ENCODE measurements at places on chromosomes 11 and 22.

DNA sequence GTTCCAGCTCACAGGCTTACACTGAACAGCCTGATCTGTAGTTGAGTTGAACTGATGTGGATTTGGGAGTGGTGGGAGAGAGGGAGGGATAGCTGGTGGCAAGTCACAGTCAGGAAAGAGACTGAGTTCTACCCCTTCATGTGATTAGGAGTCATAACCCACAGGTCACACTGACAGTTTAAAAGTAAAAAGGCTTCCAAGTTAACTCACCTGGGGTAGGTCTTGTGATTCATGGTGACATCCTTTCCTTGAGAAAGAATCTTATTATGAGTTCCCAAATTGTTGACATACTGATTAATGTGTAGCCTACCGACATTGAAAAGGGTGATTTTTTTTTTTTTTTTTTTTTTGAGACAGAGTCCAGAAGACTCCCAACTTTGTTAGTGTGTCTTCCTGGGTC, 5.4 kb downstream of the IZUMO1R start:
- DNase-seq: no peak

DNA sequence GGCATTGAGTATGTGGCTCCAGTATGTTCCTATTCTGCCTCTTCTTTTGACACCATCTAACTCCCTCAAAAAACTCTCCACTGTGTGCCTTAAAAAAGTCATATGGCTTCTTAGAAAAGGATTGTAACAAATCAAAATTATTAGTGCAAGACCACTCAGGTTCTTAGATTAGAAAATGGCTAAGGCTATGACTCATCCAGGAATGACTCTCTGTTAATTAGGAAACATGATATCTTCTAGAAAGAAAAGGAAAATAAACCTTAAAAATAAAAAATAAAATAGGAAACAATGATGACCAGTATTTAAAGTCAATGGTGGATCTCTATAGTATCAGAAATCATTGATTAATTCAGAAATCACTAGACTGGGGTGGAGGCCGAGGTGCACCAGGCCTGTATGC, 21.7 kb downstream of the SLC25A17 start:
- no peak for DNase-seq

DNA sequence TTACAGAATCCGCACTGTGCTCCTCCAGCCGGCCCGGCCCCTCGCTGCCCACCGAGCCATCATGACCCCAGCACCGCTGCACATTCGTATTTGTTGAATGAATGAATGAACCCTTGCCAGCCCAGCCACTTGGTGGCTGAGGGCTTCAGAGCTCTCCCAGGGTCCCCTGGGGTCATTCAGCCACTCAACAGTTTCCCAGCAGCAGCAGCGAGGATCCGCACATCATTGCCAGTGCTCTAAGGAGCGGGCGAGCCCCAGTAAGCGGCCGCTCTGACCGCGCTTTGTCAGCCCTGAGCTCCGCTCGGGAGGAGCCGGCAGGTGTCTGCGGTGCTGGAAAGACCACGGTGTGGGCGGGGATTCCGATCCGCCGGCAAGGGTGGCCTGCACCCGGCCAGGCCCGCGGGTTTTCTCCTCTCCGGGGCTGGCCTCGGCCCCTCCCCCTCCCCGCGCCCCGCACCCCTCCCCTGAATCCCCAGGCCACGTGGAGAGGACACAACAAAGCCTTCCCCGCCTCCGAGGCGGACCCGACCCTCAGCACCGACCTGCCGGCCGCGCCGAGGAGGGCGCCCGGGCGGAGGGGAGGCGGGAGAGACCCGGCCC, 563 bp downstream of the BID start:
- DNase-seq: no peak

DNA sequence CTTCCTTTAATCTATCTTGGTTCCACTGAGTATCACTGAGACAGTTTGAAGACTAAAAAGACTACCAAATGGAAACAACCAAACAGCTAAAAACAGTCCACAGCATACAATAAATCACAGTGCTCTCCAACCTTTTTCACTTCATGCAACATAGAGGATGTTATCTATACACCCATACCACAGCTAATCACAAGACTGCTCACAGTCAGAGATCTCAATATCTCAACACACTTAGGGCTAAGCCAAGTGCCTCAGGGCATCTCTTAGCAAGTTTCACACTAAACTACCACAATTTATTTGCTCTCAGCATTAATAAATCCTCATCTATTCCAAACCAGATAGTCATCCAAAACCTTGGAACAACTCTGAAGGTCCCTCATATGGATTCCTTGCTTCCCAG, 129.4 kb downstream of the SBF2 start:
- no peak for DNase-seq

- DNase-seq: no peak
These were observed 144.7 kb downstream of the ENTHD1 start for GRCh38 chr22:39748877-39749276.

GRCh38 chr11:40787224-40787623, 672.2 kb downstream of the LRRC4C start:
- DNase-seq: no peak

DNA sequence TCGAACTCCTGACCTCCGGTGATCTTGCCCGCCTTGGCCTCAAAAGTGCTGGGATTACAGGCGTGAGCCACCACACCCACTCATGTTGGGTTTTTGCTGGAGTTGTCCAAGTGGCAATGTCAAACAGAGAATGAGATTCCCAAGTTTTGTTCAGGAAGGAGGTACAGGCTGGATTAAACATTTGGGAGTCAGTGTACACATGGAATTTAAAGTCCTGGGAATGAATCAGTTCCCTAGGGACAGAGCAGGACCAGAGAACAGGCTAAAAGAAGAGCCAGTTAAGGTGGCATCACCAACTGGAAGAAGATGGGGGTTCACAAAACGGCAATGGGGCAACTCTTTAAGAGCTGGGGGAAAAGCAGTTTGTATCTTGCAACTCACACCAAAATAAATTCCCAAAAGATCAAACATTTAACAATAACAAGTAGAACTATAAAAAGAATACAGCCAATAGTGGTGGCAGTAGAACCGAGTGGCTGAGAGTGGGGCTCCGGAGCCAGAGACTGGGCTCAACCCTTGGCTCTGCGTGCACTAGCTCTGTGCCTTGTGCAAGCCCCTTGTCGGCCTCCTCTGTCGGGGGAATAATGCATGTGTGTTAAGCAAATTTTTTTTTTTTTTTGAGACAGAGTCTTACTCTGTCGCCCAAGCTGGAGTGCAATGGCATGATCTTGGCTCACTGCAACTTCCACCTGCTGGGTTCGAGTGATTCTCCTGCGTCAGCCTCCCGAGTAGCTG, 33.8 kb upstream of the CTSD start:
- DNase-seq: no peak

GRCh38 chr22:31945443-31945855, 1.1 kb downstream of the YWHAH start:
- DNase-seq: no peak

GRCh38 chr11:74602637-74603556, 10.5 kb downstream of the POLD3 start:
- DNase-seq: no peak

DNA sequence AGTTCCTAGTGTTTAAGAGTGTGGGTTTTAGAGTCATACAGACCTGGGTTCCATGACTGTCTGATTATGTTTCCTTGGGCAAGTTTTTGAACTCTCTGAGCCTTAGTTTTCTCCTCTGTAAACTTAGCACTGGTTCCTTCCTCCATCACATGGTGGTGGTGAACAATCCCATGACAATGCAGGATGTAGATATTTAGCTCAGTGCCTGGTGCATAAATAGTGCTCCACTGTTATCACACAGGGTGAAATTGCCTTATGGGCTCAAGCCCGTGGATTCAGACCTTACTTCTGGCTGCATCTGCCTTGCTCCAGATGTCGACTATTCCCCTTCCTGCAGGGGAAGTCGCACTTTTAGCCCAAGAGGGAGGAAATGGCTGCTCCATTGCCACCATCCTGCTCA, 62.7 kb downstream of the LDLRAD3 start:
- no peak for DNase-seq

- DNase-seq: no peak
These were observed 87.0 kb upstream of the AMOTL1 start for GRCh38 chr11:94681140-94681539.

DNA sequence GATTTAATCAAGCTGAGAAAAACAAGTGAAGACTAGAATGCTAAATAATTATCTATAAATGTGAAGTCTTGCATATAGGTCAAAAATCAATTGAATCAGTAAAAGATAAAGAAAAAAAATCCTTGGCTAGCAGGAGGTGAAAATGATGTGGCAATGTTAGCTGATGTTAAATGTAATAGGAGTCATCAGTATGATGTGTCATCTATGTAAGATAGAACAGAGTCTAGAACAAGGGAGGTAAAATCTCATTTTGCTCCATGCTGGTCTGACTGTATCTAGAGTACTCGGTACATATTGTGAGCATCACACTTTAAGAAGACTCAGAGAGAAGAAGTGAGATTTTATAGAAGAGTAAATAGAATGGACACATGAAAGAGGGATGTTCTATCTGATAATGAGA, 721.2 kb downstream of the ETS1 start:
- no peak for DNase-seq

DNA sequence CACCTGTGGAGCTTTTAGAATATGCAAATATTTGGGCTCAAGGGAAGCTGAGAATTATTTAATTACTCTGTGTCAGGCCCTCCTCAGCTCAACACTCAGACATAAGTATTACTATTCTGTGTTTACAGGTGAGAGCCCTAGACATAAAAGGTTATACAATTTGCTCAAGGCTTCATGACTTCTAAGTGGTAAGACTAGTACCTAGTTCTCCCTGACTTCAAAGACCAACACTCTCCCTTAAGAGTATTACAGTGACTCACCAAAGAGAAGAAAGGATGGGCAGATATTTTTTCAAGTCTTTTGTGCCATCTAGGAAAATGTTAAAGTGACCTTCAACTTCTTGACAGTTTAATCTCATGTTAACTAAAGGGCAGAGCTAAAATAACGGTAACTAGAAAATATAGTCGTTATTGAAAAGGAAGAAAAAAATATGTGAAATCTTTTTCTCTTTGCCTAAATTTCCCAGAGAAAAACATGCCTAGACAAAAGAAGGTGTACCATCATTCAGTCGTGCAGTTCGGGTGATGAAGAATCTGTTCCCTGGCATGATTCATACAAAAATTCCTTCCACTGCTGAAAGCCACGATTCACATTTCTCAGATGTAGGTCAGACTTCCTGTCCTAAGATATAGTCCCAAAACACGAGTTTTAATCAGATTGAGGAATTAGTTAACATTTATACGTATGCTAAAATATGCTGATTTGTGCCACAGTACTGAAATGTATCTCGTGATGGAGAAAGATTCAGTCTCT, 849.1 kb upstream of the API5 start:
- no peak for DNase-seq

DNA sequence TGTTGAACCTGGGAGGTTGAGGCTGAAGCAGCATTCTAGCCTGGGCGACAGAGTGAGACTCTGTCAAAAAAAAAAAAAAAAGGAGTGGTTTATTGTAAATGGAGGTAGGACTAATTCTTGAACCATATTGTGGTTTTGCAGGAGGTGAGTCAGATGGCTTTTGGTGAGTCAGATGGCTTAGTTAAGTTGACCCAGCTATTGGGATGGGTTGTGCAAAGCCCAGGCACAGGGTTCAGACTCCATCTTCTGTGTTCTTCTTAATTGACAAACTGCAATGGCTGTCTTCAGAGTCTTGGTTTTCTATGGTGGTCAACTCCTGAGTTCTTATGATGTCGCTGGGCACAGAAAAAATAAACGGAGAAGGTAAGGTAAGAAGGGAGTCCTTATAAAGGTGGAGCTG, 182.7 kb downstream of the ADAMTS15 start:
- DNase-seq: no peak

DNA sequence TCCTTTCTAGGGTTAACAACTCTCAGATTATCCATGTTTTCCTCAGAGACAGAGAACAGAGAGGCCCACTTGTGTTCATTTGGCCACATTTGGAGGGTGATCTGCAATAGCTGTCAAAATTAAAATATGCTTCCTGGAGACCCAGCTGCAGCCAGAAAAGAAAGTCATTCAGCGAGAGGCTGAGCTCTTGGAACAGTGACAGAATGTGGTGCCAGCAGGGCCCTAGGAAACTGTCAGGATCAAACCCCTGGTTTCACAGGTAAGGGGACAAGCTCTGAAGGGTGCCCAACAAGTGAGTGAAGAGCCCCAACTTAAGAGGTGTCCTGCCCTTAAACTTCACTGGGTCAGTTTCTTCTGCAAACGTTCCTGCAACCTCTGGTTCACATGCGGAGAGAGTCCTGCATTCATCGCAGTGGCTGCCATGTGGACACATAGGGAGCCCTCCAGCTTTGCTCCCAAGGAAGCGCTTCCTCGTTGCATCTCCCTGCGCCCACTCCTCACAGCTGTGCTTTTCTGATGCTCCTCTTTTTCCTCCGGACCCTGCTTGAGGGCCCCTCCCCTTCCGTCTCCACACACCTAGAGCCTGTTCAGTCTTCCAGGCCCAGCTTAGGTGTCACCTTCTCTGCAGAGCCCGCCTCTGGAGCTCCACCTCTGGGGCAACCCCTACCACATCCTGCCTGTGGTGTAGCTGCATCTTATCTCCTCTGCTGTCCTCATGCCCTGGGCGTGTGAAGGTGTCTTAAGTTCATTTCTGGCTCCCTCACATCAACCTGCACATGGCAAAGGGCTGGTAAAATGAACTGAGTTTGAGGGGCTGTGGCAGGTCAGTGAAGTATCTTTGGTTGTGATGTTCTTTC, 3.9 kb downstream of the UCP3 start:
- no peak for DNase-seq

GRCh38 chr11:112306230-112306629, 45.6 kb upstream of the PLET1 start:
- no peak for DNase-seq

DNA sequence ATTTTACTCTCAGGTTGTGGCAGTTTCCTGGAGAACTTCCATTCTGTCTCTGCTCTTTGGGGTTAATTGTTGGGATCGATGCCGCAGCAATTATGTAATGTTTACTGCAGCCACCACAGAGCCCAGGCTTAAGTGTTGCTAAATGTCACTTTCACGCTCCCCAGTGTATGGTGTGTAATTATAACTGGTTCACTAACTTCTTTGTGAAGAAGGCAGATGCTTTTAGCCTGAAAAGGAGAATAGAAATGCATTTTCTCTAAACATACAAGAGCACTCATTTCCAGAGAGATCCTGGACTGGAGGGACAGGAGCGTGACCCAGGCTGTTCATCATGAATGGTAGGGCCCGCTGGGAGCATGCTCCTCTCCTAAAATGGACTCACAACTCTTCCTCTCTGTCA, 132.2 kb upstream of the PLET1 start:
- no peak for DNase-seq

DNA sequence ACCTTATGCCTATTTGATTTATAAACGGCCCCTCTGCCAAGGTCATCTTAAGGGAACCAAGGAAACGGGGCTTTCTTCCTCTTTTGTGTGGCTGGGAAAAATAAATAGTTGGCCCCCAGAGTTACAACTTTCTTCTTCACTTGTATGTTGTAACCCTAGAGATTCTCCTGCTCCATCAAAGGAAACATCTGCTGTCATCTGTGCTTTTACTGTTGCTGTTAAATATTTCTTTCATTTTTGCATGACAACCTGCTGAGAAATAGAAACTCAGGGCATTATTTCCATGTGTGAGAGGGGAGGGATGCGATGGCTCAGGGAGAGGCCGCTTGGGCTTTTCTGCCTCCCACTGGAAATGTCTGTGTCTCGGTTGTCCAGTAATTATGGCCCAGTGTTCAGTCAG, 21.8 kb upstream of the CDC42EP2 start:
- no peak for DNase-seq

- DNase-seq: no peak
These were observed 9.6 kb upstream of the CD248 start for GRCh38 chr11:66326261-66327111.

Data from GOT3 (cell line).